GM12878 (cell line): ENCODE measurements at places on chromosomes 3 and 15. TPM values are rescaled to one million over a fixed set of nuclear protein-coding genes. Genes with fewer than 3 reads are reported as not detected.

- H3K4me3 ChIP-seq = no peak overlapping the region
- no peaks in the 10 kb centered on the region for H3K36me3 ChIP-seq
- no peak for DNase-seq
- H3K4me1 ChIP-seq = no peaks in the 10 kb centered on the region
Observed at GRCh38 chr15:63083541-63083940, 38.1 kb upstream of the LACTB start.

DNA sequence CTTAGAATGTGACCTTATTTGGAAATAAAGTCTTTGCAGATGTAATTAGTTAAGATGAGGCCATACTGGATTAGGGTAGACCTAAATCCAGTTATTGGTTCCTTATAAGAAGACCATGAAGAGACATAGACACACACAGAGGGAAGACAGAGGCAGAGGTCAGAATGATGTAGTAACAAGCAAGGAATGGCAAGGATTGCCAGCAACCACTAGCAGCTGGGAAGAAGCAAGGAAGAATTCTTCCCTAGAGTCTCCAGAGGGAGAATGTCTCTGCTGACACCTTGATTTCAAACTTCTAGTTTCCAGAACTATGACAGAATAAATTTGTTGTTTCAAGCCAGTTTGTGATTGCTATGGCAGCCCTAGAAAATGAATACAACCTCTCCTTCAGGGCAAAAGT lies 116.7 kb downstream of the WDR76 start:
- H3K4me1 ChIP-seq = peaks cover 32% of the 10 kb centered on the region
- H3K4me3 ChIP-seq = no peak overlapping the region
- no peak overlapping the region for H3K27ac ChIP-seq
- H3K27me3 ChIP-seq = no peaks in the 10 kb centered on the region
- no peak for DNase-seq

DNA sequence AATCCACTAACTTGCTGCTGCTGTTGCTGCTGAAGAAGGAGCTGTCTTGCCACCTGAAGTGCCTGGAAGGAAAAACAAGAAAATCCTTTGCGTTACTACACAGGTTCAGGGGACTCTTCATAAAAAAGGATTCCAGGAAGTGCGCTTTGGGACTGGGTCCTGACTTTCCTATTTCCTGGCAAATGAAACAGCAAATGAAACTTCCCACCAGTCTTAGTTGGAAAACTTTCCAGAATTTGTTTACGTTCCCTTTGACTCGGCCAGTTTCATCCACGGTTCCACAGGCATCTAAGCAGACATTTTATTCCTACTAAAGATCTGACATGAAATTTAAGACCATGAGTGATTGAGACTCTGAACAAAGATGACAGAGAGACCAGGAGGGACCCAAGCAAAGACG lies 471.0 kb downstream of the FOXP1 start:
- no peak overlapping the region for H3K4me3 ChIP-seq
- no peaks in the 10 kb centered on the region for H3K4me1 ChIP-seq
- no peaks in the 10 kb centered on the region for H3K36me3 ChIP-seq
- no peak overlapping the region for H3K27ac ChIP-seq

GRCh38 chr3:161452179-161452578 lies 44.4 kb upstream of the OTOL1 start:
- no peaks in the 10 kb centered on the region for H3K36me3 ChIP-seq
- no peaks in the 10 kb centered on the region for H3K4me1 ChIP-seq
- H3K4me3 ChIP-seq = no peak overlapping the region
- no peaks in the 10 kb centered on the region for H3K27me3 ChIP-seq
- H3K27ac ChIP-seq = no peak overlapping the region
- DNase-seq = no peak

DNA sequence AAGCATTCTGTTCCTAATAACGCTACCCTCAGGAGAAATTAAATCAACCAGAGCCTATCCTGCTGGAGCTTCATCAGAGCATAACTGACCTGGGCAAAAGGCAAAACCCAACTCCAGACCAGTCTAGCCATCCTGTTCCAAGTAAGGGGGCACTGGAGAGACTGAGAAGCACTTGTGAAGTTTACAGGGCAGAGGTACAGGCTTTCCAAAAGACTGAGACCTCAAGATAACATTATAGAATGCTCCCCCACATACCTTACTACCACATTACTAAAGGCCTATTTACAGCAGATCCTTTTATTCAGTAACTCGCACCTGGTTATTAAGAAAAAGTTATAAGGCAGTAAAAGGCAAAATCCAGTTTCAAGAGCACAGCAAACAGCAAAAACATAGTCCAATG lies 35.5 kb downstream of the RFX7 start:
- DNase-seq = no peak
- peaks cover 28% of the 10 kb centered on the region for H3K4me1 ChIP-seq
- H3K27me3 ChIP-seq = no peaks in the 10 kb centered on the region
- no peaks in the 10 kb centered on the region for H3K36me3 ChIP-seq
- peak overlapping the region; percentile 66 for H3K27ac ChIP-seq

DNA sequence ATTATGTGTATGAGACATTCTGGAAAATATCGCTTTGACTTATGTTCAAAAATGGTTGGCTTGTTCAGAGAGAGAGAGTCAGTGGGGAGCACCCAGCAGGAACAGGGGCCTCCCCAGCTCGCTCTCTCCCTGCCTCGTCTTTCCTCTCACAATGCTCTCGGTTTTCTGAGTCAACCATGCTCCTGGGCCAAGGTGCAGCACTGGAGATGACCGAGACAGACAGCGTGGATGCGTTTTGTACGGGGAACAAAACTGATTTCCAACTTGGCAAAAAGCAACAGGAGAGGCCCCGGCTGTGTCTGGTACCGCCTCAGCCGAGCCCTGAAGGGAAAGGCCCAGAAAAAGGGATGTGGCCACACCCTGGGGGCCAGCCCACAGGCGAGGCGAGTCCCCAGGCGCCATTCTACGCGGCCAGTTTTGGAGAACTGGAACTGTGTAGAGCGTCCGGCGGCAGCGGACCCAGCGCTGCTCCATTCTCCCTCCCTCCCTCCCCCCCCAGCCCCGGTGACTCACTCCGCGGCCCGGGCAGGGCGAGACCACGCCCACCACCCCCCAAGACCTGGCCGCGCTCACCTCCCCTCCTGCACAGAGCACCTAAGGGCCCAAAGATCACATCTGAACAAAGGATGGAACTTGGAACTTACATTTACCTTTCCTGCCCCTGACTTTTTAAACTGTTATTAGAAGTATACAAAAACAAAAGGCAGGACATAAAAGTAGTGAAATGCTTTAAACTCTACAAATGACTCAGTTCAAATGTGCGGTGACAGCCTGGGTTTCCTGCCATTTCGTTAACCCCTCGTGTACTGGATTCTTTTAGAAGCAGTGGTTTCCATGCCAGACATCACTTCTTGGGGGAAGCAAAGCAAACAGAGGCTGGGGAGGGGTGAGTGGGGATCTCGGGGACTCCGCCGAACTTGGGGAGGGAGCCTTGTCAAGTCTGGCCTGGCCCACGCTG lies 12.7 kb downstream of the ATP10A start:
- H3K27ac ChIP-seq = peak overlapping the region; percentile 21; the same call in 1 of the 2 replicates
- H3K4me3 ChIP-seq = peak overlapping the region; percentile 26; the same call in 1 of the 2 replicates
- no peaks in the 10 kb centered on the region for H3K27me3 ChIP-seq
- peaks cover 19% of the 10 kb centered on the region for H3K4me1 ChIP-seq
- peak; percentile 28 for DNase-seq

DNA sequence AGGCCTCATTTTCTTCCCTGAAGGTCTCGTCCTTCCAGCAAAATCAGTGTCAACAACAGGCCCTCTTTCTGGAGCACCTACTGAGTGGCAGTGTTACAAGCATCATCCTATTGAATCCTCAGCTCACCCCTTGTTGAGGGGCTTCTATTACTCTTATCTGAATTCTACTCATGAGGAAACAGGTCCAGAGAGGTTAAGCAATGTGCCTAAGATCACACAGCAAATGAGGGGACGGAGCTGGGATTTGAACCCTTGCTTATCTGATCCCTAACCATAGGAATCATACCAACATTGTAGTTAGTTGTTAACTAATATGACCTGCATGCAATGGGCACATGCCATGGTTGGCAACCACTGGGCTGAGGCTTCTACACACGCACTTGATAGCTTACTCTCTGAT lies 63.0 kb downstream of the SLC6A6 start:
- H3K4me1 ChIP-seq = no peaks in the 10 kb centered on the region
- DNase-seq = no peak
- peaks cover 8% of the 10 kb centered on the region for H3K36me3 ChIP-seq
- H3K27ac ChIP-seq = no peak overlapping the region
- H3K4me3 ChIP-seq = no peak overlapping the region

DNA sequence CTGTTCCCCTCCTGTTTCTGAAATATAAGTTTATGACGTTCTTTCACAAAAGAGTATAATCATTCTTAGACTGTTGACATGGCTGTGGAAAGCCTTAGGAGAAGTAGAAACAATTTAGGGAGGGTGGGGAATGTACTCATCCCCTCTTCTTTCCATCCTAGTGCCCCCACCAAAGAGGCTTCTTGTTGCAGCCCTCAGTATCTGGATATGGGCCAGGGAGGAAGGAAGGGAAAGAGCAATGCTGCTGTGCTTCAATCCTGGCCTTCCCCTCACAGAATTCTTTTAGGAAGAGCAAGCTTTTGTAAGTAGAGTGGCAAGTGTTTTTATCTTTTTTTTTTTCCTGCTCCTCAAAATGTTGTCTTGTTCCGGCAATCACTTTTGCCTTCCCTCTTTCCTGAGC lies 1.7 kb downstream of the INAFM2 start:
- H3K36me3 ChIP-seq = no peaks in the 10 kb centered on the region
- no peak for DNase-seq
- H3K27me3 ChIP-seq = no peaks in the 10 kb centered on the region

DNA sequence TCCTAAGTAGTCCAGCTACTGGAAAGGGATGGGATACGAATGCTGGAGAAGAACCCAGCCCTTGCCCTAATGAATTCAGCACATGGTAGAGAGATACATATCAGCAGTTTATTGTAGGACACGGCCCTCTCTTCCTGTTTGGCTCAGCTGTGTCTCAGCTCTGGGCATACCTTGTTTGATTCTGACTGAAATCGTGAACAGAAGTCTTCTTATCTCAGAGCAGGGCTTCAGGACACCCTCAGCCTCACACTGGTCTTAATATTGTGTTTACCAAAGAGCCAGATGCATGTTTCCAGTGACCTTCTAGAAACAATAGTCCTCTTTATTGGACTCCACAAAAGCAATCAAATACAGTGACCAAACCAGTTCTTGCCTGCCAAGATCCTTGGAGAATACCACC lies 54.7 kb downstream of the FAM174B start:
- H3K36me3 ChIP-seq = no peaks in the 10 kb centered on the region
- no peaks in the 10 kb centered on the region for H3K4me1 ChIP-seq
- DNase-seq = no peak

- no peak overlapping the region for H3K27ac ChIP-seq
- H3K4me3 ChIP-seq = peak overlapping the region; percentile 61; the same call in 1 of the 2 replicates
- H3K27me3 ChIP-seq = no peaks in the 10 kb centered on the region
- no peak for DNase-seq
- H3K4me1 ChIP-seq = 0 out of 2 replicates have a peak, but pooled peaks cover 3% of the 10 kb centered on the region
- no peaks in the 10 kb centered on the region for H3K36me3 ChIP-seq
Observed at GRCh38 chr3:48655606-48656005, 7.1 kb downstream of the CELSR3 start.

- H3K27ac ChIP-seq = peak overlapping the region; percentile 55
- H3K4me3 ChIP-seq = no peak overlapping the region
- DNase-seq = peak; percentile 77
- peaks cover 5% of the 10 kb centered on the region for H3K4me1 ChIP-seq
- no peaks in the 10 kb centered on the region for H3K36me3 ChIP-seq
Observed at GRCh38 chr3:106609666-106610301, 741.0 kb upstream of the CBLB start.

GRCh38 chr3:155131104-155131503 lies 51.0 kb downstream of the MME start:
- no peak overlapping the region for H3K4me3 ChIP-seq
- H3K27ac ChIP-seq = no peak overlapping the region
- DNase-seq = no peak
- H3K4me1 ChIP-seq = no peaks in the 10 kb centered on the region
- no peaks in the 10 kb centered on the region for H3K27me3 ChIP-seq

- no peak overlapping the region for H3K27ac ChIP-seq
- H3K27me3 ChIP-seq = no peaks in the 10 kb centered on the region
- no peaks in the 10 kb centered on the region for H3K36me3 ChIP-seq
- no peak for DNase-seq
- no peaks in the 10 kb centered on the region for H3K4me1 ChIP-seq
Observed at GRCh38 chr15:44246521-44247268, 41.8 kb upstream of the GOLM2 start.

DNA sequence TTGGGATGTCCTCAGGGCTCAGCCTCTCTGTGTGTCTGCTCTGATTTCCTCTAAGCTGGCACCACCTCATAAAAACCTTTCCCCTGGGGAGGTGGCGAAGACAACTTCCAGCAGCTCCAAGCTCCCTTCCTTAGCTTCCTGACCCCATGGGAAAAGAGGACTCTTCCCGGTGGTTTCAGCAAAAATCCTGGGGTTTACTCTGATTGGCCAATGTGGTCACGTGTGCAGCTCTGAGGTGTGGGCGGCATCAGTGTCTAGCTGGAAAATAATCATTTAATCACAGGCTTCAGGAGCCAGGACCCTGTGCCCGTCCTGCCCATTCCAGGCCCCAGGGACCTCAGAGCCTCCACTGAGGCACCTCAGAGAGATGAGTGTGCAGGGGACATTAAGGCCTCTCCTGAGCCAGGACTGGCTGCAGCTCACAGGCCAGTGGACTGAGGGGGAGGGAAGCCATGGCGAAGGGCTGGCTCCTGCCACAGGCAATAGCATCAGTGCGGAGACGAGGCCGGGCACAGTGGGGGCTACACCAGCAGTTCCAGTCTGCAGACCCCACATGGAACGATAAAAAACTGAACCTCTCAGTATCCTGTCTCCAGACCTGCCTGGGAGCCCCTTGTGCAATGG lies 104.1 kb downstream of the TPRA1 start:
- no peak overlapping the region for H3K4me3 ChIP-seq
- H3K36me3 ChIP-seq = no peaks in the 10 kb centered on the region
- no peak for DNase-seq

- H3K4me3 ChIP-seq = peak overlapping the region; percentile 41; the same call in 1 of the 2 replicates
- peaks cover 38% of the 10 kb centered on the region for H3K4me1 ChIP-seq
- H3K36me3 ChIP-seq = peaks cover 42% of the 10 kb centered on the region
Observed at GRCh38 chr3:15050405-15051092, 14.6 kb downstream of the MRPS25 start.

- no peak overlapping the region for H3K27ac ChIP-seq
- no peaks in the 10 kb centered on the region for H3K36me3 ChIP-seq
- no peak overlapping the region for H3K4me3 ChIP-seq
- no peaks in the 10 kb centered on the region for H3K27me3 ChIP-seq
- no peaks in the 10 kb centered on the region for H3K4me1 ChIP-seq
- DNase-seq = no peak
Observed at GRCh38 chr3:135007607-135008006, 212.5 kb downstream of the EPHB1 start.

DNA sequence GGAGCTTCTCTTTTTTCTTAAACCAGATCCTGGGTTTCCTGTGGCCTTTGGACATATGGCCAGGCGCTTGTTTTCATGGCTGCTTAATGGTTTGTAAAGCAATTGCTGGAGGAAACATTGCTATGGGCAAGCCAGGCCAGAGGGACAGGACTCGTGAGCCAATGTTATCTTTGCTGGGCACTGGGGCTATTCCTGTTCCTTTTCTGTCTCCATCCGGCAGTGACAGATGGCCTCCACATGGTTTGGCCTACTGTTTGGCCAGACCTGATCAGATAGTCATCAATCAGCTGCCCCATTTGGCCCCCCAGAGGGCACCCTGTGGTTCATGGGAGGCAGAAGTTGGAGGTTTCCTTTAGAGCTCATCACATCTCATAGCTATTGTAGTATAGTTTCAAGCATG lies 326.1 kb upstream of the ROPN1 start:
- DNase-seq = no peak
- H3K27me3 ChIP-seq = 0 out of 2 replicates have a peak, but pooled peaks cover 1% of the 10 kb centered on the region
- no peak overlapping the region for H3K4me3 ChIP-seq
- no peak overlapping the region for H3K27ac ChIP-seq
- no peaks in the 10 kb centered on the region for H3K36me3 ChIP-seq

The TPRG1 gene
- 2.4 and 3.7 TPM in 2 replicates for total RNA-seq

The SMCO1 gene
- not detected in 2 replicates for total RNA-seq

The ZNF620 gene
- total RNA-seq = 2.9 and 3.4 TPM in 2 replicates

The MAPKBP1 gene
- 15.7 and 19.0 TPM in 2 replicates for total RNA-seq

The KCNAB1 gene
- not detected in 2 replicates for total RNA-seq

The MORC1 gene
- not detected in 2 replicates for total RNA-seq

The HRG gene
- total RNA-seq = 0.13 and 0.21 TPM in 2 replicates

The MAP6D1 gene
- 1.5 and 2.1 TPM in 2 replicates for total RNA-seq
